Stimulated activated CD8-positive, alpha-beta memory T cell treated with anti-CD3 and anti-CD28 coated beads, Interleukin-7, amount 100 ng/mL, for 1 hour (primary cell): ENCODE measurements at places on chromosomes 16 and 17.

GRCh38 chr17:57607553-57608120 is 137.5 kb downstream of the CCDC182 start:
- DNase-seq = no peak

DNA sequence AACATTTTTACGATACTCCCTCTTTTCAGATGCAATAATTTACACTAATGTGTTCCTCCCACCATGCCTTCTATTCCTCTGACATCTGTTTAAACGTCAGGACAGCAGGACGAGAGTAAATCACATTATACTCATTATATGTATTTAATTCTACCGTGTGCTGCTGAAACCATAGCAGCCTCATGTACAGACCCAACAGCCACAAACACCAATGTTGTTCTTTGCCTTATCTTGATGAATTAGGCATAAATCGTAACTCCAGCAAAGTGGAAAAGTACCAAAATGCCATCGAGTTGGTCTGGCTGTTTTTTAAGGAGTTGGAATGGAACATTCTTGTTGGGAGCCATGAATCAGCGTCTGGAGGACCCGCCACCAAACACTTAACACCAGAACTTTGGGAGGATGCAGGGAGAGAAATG is 82.9 kb upstream of the FOXF1 start:
- no peak for DNase-seq

GRCh38 chr16:57042157-57043111 is 49.9 kb upstream of the CPNE2 start:
- DNase-seq = peak; percentile 56

DNA sequence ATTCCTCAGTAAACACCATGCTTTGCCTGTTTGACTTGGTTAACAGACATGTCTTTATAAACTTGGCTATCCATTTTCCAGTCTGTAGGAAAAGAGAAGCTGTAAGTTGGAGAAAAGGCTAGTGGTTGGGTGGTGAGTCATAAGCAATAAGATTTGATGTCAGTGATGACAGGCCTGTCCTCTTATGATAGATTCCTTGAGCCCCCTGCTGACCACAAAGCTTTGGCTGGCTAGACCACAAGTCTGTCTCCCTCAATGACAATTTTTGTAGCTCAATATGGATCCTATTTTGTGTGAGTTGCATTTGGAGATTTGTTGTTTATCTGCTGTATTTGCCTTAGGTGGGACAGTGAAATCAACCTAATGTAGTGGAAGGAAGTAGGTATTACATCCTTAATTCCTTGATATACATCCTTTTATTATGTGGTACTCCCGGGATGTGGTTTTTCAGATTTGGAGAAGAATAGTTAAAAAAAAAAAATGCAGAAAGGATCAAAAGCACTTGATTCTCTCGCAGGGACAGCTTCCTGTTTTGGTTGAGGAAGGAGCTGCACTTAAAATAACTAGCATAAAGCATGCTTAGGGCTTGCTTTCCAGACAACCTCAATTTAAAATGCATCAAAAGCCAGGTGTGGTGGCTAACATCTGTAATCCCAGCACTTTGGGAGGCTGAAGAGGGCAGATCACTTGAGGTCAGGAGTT is 67.4 kb downstream of the SIAH1 start:
- no peak for DNase-seq

DNA sequence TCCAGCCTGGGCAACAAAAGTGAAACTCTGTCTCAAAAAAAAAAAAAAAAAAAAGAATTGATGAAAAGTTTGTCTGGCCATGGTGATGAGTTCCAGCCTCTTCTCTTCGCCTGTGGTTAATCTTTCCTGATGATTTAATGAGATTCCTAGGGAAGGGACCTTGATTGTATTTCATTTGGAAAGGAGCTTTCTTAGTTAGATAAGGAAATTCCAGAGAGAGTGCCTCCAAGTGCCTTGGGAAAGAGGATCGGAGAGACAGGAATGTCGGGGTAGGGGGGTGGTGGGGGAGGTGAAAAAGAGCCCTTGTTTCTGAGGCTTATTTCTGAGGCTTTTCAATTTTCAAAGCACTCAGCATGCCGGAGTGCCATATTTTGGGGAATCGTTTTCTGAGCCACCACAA is 93.2 kb upstream of the SIAH1 start:
- no peak for DNase-seq

- DNase-seq = no peak
Measured at GRCh38 chr16:3655396-3656159, 1.1 kb downstream of the DNASE1 start.

DNA sequence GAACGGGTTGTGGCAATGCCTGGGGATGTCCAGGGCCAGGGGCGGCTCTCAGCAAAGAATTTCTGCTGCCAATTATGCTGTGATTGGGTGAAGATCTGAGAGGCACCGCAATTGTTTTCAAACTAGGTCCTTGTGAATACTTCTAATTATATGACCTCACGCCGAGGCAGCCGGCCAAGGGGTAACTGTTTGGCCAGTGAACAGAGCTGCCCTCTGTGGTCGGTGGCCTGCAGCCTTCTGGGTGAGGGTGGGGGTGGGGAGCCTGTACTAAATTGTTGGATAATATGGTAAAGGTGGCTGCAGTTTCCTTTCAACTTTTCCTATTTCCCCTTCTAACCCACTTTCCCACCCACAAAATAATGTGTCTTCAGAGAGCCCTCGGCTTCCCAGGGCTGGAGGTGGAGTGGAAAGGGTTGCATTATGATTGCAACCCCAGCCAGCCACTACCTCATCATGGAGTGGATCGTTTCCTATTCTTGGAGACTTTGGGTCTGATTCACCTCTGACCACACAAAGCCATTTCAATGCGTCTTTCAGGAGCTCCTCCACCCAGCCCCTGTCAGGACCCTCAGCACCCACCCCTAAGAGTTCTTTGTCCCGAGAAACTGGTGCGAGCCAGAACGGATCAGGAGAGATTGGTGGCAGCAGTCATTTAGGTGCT is 2.0 kb upstream of the DNAI2 start:
- DNase-seq = no peak

DNA sequence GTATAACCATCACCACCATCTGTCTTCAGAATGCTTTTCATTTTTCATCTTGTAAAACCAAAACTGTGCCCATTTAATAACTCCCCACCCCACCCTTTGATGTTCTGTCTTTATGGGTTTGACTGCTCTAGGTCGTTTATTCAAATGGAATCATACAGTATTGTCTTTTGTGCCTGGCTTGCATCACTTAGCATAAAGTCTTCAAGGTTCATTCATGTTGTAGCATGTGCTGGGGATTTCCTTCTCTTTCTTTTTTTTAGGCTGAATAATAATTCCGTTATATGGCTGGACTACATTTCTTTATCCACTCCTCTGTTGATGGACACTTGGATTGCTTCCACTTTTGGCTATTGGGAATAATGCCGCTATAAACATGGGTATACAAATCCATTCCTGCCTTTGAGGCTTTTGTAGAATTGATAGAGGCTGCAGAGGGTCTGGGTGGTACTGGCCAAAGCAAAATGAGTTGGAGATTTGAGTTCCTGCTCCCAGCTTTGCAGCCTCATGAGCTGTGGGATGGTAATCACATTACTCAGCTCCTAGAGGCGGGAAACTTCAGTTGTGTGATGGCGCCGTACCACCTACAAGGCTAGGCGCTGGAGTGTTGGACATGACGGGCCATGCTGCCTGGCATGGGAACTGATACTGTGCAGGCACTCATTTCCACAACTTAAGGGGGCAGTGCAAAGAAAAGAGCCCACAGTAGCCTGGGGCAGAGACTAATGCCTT is 64.8 kb downstream of the CLEC16A start:
- no peak for DNase-seq

DNA sequence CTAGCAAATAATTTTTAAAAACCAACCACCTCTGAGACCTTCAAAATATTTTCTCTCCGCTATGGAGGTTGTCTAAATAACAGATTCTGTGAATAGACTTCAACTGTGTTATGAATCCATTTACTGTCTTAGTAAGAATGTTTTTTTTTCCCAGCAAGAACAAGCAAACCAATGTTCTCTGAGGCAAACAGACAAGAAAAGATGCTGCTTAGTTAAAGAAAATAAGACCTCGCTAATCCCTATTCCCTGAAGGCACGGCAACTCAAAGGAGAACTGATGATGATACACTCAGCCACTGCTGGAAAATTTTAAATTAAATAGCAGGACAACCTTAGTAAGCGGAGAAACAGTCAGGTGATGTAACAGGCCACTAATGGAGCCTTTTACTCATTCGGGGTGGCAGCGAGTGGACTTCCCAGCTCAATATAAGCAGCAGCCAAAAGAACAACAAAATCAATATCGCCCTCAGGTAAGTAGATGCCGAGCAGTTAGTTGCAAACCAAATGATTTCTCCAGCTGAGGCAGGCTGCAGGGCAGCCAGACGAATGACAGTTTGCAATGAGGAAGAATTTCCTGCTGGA is 81.8 kb downstream of the CPPED1 start:
- DNase-seq = no peak

GRCh38 chr17:10683853-10684252 is 13.5 kb downstream of the SCO1 start:
- DNase-seq = no peak

DNA sequence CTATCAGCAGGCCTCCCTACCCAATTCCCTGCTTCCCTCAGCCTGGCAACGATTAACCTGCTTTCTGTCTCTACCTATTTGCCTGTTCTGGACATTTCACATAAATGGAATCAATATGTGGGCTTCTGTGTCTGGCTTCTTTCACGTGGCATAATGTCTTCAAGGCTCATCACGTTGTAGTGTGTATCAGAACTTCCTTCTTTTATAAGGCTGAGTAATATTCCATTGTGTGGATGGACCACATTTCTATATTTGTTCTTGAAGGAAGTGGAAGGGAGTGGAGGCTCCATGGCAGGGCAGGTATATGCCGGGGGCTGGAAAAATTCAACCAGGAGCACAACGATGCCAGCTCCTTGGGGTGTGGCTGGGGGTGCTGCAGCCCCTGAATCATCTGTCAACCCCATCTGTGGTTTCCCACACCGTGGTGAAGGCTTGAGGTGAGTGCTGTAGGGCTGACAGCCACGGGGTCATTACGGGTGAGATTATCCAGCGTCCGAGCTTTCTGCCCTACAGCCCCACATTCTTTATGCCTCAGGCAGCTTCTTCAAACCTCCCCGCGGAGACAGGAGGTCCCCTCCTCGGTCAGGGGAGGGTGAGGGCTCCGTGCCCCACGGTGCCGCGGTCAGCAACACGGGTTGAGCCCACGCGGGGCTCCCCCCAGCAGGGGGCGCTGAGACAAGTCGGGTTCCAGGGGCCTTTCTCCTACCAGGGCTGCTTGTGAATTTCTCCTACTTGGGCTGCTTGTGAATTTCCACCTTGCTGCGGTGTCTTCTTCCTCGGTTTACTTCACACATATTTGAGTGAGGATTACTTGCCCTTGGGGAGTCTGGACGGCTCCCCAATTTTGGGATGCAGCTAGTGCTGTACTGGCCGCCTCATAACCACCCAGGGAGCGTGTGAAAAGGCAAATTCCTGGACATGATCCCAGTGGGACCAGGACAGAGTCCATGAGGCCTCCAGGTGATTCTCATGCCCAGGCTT is 18.3 kb upstream of the WFIKKN2 start:
- peak; percentile 30 for DNase-seq

DNA sequence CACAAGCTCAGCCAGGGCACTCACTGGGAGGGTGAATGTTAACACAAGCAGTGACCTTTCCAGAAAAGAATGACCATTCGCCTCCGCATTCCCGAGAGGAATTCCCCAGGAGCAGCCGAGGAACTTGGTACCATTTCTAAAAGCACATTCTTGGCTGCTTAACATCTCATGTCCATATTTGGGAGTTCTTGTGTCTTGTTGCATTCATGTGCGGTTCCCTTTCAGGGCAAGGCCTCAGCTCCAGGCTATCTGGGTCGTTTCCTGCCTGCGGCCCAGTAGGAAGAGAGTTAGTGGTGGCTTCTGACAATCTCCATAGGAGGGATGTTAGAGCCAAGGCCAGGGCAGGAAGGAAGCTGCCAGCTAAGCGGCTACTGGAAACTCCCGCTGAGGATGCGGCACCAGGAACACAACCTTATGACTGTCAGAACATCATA is 27.8 kb upstream of the MEAK7 start:
- no peak for DNase-seq
